M059J (cell line): ENCODE measurements at places on chromosomes 2 and 18. TPM values are rescaled to one million over a fixed set of nuclear protein-coding genes. Genes with fewer than 3 reads are reported as not detected.

DNA sequence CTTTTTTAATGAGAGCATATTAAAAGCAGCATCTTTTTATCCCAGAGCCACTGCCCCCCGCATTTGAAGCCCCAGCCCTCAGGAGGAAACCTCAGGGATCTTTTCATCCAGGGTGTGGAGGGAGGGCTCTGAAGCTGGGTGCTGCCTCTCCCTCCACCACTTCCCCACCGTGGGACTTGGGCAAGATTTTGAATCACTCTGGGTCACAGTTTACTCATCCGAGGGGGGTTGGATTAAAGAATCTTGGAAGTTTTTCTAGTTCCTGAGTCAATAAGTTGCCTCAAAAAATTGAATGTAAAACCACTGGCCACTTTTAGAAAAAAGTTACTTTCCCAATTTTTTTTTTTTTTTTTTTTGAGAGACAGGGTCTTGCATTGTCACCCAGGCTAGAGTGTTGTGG, 62.0 kb upstream of the ANKRD44 start:
- DNase-seq, result peak; percentile 21

GRCh38 chr18:57863706-57864105, 60.6 kb upstream of the ATP8B1 start:
- DNase-seq, result peak; percentile 81

DNA sequence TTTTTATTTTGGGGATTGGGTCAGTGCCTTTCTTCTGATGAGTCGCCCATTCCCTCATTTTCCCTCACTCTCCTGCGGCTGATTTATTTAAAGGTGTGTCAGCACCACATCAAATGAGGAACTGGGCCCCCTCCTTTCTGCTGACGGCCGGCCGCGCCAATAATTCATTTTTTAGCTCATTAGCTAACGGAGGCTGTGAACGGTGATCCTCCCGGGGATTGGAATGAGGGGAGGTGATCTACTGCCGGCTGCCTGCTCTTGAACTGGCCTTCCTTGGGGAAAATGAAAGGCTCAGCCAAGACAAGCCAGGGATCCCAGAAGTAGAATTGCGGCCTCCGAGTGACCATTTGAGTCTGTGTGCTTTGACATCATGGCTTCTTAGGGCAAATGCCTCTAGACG, 54.2 kb downstream of the GBX2 start:
- no peak for DNase-seq

GRCh38 chr2:125456693-125457363, 1199.1 kb upstream of the GYPC start:
- no peak for DNase-seq

DNA sequence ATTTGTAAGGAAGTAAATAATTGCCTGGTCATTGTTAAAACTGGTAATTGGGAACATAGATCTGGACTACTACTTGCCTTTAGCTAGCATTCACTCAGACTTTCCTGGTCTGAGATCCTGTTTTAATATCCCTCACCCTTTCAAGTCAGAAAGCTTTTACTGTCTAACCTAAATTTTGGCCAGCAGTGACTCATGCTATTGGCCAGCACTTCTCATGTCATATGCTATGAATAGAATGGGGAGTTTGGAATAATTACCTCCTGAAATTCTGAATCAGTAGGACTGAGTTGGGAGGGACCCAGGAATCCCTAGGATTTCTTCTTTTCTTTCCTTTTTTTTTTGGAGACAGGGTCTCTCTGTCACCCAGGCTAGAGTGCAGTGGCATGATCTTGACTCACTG, 19.3 kb downstream of the STK36 start:
- DNase-seq, result peak; percentile 47

DNA sequence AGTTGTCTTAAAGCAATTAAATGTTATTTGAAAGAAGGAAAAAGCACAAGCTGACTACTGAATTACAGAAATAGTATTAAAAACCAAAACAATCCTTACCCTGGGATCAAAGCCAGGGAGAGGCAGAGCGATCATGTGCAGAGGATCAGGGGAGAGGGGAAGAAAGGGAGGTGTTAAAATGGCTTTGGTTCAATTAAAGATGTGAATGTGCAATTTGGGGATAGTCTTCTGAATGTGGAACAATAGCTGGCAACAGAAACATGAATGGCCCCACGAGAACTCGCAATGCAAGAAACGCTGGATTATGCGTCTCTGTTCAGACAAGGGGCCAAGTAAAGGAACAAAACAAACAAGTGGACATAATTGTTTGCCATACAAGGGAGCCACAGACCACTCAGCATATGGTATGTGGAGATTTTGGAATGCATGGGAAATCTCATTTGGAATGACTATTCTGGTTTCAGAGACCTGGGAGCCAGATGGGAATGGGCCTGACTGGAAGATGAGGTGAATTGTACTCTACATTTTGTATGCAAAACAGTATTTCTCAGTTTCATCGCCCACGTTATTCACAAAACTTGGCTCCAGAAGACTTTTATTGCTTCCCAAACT, 155.4 kb downstream of the SLC4A3 start:
- no peak for DNase-seq

- no peak for DNase-seq
Measured at GRCh38 chr2:205593891-205594290, 88.4 kb upstream of the NRP2 start.

DNA sequence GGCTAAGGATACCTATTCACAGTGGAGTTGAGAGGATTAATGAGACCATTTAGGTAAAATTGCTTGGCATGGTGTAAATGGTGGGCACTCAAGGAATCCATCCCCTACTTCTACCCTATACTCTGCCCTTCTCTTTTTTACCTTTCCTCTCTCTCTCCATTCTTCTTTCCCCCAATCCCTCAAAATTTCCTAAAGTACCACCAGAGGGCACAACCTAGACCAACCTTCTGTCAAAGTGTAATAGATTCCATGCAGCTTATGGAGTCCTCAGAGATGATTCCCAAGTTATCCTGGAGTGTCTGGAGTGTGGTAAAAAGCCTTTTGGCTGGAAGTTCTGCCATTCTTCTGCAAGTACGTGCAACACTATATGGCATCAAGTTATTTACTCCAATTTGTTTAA, 33.0 kb upstream of the CCDC195 start:
- DNase-seq, result no peak

The GKN1 gene
- total RNA-seq, result not detected in 2 replicates

DNA sequence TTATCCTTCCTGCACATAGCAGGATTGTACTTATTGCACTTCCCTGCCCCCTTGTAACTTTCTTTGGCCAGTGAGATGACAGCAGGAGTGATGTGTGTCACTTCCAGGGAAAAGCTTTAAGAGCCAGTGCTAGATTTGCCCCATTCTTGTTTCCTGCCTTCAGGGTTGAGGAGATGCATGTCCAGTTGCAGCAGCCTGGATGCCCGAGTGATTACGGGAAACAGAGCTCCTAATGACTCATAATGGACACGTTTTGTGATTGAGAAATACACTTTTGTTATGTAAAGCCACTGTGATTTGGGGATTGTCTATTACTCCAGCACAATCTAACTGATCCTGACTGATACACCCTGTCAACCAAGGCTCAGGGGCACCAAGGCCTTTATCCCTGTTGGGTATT, 5.0 kb upstream of the TET3 start:
- DNase-seq, result peak; percentile 84

DNA sequence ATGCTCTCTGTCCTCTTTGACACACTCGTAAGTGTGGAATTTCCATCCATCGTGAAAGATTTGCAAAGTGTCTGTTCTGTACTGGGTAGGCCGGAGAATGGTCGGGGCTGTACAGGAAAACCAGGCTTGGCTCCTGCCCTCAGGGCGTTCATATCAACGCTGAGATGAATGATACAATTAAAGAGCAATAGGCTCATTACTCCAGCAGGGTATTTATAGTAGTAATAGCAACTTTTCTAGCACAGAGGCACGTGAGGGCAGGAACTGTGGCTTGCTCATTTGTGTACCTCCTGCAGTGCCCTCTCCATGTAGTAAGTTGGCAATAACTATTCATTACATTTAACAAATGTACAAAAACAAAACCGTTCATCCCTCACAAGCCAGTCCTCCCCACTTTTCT, 5.3 kb upstream of the NCK2 start:
- DNase-seq, result peak; percentile 36

GRCh38 chr2:77778917-77779316, 256.7 kb upstream of the LRRTM4 start:
- peak; percentile 5 for DNase-seq

The TCF23 gene
- total RNA-seq, result not detected in 2 replicates

DNA sequence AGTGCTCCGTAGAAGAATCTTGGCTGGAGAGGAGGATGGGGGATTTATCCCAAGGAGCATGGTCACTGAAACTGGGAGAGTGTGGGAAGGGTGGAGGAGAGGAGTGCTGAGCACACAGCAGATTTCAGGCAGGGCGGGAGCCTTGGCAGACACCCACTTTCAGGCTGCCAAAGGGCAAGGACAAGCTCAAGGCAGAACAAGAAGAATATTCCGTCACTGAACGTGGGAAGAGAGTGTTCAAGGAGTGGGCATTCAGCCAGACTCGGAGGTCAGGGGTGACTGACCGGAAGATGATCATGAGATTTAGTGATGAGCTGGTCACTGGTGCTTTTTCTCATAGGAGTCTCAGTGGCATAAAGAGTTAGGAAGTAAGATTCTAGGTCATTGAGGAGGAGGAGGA, 136.2 kb upstream of the RASGRP3 start:
- no peak for DNase-seq

- DNase-seq, result no peak
Measured at GRCh38 chr18:52992041-52992440, 652.0 kb downstream of the DCC start.

The CXCR2 gene
- total RNA-seq, result not detected in 2 replicates

The VIT gene
- total RNA-seq, result 34.0 and 44.7 TPM in 2 replicates

The AQP12B gene
- total RNA-seq, result not detected in 2 replicates

DNA sequence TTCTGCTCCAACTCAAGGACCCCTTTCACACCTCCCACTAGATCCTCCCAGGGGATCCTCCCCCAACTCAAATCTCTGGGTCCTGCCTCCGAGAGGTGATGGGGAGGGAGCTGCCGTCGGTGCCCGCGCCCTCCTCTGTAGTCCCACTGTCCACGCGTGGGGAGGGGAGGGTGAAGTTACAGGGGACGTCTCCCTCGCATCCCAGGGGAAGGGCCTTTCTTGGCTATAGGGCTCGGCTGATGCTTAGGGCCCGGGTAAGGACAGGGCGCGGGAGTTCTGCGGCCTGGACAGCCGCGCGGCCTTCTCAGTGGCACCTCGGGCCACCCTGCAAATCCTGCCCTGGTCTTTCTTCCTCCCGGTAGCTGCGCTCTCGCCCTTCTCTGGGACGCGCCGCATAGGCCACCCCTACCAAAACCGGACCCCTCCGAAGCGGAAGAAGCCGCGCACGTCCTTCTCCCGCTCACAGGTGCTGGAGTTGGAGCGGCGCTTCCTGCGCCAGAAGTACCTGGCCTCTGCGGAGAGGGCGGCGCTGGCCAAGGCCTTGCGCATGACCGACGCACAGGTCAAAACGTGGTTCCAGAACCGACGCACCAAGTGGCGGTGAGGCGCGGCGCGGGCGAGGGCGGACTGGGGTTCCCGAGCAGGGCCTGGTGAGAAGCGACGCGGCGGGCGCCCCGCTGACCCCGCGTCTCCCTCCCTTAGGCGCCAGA, 1.2 kb downstream of the TLX2 start:
- DNase-seq, result no peak

The ATP8B1 gene
- total RNA-seq, result 39.5 and 68.5 TPM in 2 replicates

The UGT1A3 gene
- not detected in 2 replicates for total RNA-seq

The ESPNL gene
- not detected in 2 replicates for total RNA-seq

DNA sequence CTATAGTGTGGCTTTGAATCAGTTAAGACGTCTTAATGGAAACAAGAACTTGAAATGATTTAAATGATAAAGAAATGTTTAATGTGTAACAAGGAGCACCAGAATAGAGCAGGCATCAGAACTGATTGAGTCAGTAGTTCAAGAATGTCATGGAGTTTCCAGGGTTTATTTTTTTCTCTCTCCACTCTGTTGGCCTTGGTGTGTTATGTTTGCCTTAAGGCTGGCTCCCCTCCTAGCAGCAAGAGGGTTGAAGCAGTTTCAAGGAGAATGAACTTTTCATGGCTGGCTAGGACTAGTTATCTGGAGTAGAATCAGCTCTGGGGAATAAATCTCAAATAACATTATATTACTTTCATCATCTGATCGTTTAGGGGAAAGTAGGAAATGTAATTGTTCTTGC, 13.4 kb upstream of the GLS start:
- DNase-seq, result peak; percentile 54
